Uterus (tissue), 4 donors: ENCODE measurements at places on chromosomes 4 and X. TPM values are rescaled to one million over a fixed set of nuclear protein-coding genes. Genes with fewer than 3 reads are reported as not detected.

TRMT44 gene
- total RNA-seq, result 35.2 TPM

CCKAR gene
- total RNA-seq, result not detected

SETD7 gene
- 38.9 TPM for total RNA-seq

SLC49A3 gene
- 3.5 TPM for total RNA-seq

ADRA2C gene
- total RNA-seq, result 75.0 TPM

EMCN gene
- total RNA-seq, result 84.1 TPM

TRIML2 gene
- not detected for total RNA-seq

TCEAL2 gene
- 0.51 TPM for total RNA-seq

TCEAL6 gene
- total RNA-seq, result 13.6 TPM

ZFYVE28 gene
- 5.4 TPM for total RNA-seq

DDIT4L gene
- 2.1 TPM for total RNA-seq

MAGEA2B gene
- total RNA-seq, result not detected

TMPRSS11A gene
- total RNA-seq, result not detected

SULT1E1 gene
- total RNA-seq, result not detected

ZNF732 gene
- 1.6 TPM for total RNA-seq

DMD gene
- total RNA-seq, result 119 TPM

FAM3A gene
- total RNA-seq, result 6.2 TPM

CTBP1 gene
- total RNA-seq, result 142 TPM

GUF1 gene
- 32.3 TPM for total RNA-seq

FNIP2 gene
- total RNA-seq, result 8.5 TPM

ANKRD37 gene
- 0.51 TPM for total RNA-seq

MND1 gene
- 6.5 TPM for total RNA-seq

STATH gene
- not detected for total RNA-seq

MAGEC1 gene
- not detected for total RNA-seq

ZNF182 gene
- 3.2 TPM for total RNA-seq
